CD4-positive, CD25-positive, alpha-beta regulatory T cell (primary cell): ENCODE measurements at places on chromosomes 7 and 10. TPM values are rescaled to one million over a fixed set of nuclear protein-coding genes. Genes with fewer than 3 reads are reported as not detected.

TRPV6 gene
- 0.30 TPM for polyA plus RNA-seq

CFAP70 gene
- not detected for polyA plus RNA-seq

HOXA7 gene
- not detected for polyA plus RNA-seq

CACNB2 gene
- 0.40 TPM for polyA plus RNA-seq

POU6F2 gene
- polyA plus RNA-seq: not detected

DNA sequence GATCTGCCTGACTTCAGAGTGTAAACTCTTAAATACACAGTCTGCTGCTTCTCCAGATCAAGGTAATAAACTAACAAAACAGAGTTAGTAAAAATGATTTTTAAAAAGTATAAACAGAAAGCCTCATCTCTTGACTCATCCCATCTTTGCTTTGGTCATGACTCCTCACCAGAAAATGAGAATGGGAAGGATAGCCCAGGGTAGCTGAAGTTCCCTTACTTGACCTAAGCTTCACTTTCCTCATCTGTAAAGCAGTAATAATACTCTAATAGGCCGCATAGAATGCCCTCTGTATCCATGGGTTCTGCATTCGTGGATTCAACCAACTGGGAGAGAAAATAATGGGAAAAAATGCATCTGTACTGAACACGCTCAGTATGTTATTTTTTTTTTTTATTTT lies 11.3 kb upstream of the SLC25A28 start:
- no peak overlapping the region for H3K27ac ChIP-seq
- DNase-seq: no peak
- H3K36me3 ChIP-seq: no peaks in the 10 kb centered on the region
- H3K4me1 ChIP-seq: no peaks in the 10 kb centered on the region

DNA sequence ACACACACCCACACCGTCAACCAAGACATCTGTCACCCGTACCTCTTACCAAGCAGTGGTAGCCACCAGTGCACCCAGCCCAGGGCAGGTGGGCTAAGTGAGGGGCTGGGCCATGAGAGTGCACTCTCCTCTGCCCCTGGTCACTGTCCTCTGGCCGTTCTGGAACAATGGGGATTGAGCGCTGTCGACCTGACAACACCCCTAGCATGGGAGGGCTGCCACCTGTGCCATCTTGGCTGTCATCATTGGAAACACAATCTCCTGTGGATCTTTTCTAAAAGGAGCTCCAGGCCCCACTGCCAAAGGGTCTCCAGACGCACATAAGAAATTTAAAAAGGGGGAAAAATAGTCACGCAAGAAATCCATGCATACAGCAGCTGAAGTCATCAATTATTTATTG lies 80.1 kb downstream of the CTBP2 start:
- H3K36me3 ChIP-seq: no peaks in the 10 kb centered on the region
- DNase-seq: no peak
- H3K4me1 ChIP-seq: no peaks in the 10 kb centered on the region

DNA sequence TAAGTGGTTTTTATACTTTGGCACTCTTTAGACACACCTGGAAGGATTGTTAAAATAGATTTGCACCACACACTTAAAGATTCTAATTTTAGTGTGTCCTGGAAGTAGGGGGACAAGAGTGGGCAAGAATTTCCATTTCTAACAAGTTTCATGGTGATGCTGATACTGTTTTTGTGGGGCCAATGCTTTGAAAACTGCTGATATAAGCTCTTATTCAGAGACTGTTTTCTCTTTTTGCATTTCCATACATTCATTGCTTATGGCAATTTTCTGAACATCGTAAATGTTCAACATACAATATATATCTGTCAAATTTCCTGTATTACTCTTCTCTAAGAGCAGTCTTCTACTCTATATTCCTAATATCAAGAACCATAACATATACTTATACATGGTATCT lies 79.0 kb downstream of the TFEC start:
- H3K4me3 ChIP-seq: no peak overlapping the region
- H3K27ac ChIP-seq: no peak overlapping the region
- no peaks in the 10 kb centered on the region for H3K27me3 ChIP-seq

DNA sequence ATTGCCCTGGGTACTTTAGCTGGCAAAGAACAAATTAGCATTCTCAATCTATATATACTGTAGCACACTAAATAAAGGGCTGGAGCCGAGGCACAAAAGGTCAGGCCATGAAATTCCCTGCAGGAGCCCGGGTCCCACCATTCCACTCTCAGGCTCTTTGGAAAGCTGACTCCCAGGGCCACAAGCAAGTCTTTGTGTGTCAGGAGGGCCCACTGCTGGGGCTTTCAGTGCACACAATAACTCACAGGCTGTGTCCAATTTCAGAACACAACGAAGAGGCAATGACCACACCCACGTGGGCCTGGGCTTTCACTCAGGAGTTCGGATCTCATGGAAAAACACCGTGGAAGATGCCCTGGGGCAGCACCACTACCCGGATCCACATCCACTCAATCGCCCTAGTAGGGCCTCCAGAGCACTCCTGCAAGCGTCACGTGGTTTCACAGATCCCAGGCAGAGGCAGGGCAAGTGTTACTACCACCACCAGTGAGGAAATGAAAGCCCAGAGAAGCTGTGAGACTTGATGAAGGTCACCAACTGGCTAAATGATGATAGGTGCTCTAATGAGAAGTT lies 60.3 kb downstream of the COBL start:
- H3K27me3 ChIP-seq: no peaks in the 10 kb centered on the region
- H3K27ac ChIP-seq: no peak overlapping the region
- no peaks in the 10 kb centered on the region for H3K36me3 ChIP-seq
- H3K4me1 ChIP-seq: no peaks in the 10 kb centered on the region

GRCh38 chr10:128870830-128871597 lies 596.0 kb upstream of the MGMT start:
- no peaks in the 10 kb centered on the region for H3K4me1 ChIP-seq
- H3K27ac ChIP-seq: no peak overlapping the region
- no peak overlapping the region for H3K4me3 ChIP-seq
- no peak for DNase-seq

DNA sequence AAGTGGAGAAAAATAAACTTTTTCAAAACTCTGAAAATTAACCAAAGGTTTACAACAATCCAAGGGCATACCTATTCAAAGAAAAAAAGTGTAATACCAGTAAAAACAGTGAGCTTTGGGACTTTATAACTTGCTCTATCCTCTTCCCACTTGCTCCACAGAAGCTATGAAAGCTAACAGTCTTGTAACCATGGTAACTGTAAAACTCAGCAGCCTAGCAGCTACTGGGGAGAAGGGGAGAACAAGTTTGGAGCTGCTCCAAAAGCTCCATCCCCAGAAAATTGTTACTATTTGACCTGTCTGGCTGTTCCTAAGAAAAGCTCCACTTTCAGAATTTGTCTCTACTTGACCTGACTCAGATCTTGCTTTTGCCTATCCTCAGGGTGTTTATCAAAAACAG lies 191.5 kb downstream of the OTUD1 start:
- no peak overlapping the region for H3K27ac ChIP-seq
- H3K36me3 ChIP-seq: no peaks in the 10 kb centered on the region
- H3K4me3 ChIP-seq: no peak overlapping the region
- no peaks in the 10 kb centered on the region for H3K27me3 ChIP-seq
- DNase-seq: no peak

DNA sequence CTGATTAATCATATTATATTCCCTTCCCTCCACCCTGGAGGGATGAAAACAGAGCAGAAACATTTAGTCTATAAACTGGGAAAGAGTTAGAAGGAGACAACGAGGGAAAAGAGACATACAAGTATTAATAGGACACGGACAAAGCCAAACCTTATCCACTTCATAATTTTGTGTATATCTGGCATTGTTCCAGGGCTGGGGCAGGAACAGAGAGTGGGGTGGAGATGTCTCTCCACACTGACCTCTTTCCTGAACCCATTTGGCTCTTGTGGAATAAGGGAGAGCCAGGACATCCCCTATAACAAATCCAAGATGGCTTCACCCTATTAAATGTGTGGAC lies 43.7 kb upstream of the TSPAN33 start:
- peaks cover under 1% of the 10 kb centered on the region for H3K4me1 ChIP-seq
- no peaks in the 10 kb centered on the region for H3K36me3 ChIP-seq
- peaks cover 5% of the 10 kb centered on the region for H3K27me3 ChIP-seq
- no peak for DNase-seq
- no peak overlapping the region for H3K27ac ChIP-seq
- H3K4me3 ChIP-seq: no peak overlapping the region

GRCh38 chr7:5203183-5203537 lies 13.1 kb downstream of the WIPI2 start:
- no peak overlapping the region for H3K27ac ChIP-seq
- no peak for DNase-seq
- peaks cover 45% of the 10 kb centered on the region for H3K36me3 ChIP-seq
- H3K4me1 ChIP-seq: no peaks in the 10 kb centered on the region

GRCh38 chr10:69090685-69091084 lies 2.8 kb downstream of the SRGN start:
- peaks cover 47% of the 10 kb centered on the region for H3K4me1 ChIP-seq
- H3K4me3 ChIP-seq: peak overlapping the region; percentile 100
- H3K27me3 ChIP-seq: no peaks in the 10 kb centered on the region
- no peak for DNase-seq
- peak overlapping the region; percentile 99 for H3K27ac ChIP-seq

- no peaks in the 10 kb centered on the region for H3K27me3 ChIP-seq
- no peak for DNase-seq
- no peaks in the 10 kb centered on the region for H3K4me1 ChIP-seq
Observed at GRCh38 chr10:19046679-19047078, 1.9 kb upstream of the MALRD1 start.

DNA sequence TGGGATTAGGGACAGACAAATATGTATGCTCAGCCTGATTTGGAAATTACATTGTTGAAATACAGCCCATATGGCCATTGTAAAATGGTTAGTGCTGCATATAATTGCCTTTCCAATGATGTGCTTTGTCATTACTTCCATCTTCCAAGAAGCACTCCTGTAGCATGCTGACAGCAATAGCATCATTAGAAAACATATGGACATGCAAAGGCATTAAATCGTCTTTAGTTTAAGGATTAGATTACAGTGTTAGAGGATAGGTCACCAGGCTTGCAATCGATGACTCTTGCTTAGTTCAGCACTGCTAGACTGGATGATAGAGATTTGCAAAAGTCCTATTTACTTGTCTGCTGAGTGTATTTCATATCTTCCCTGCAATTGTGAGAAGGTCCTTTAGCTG lies 17.4 kb downstream of the AUTS2 start:
- no peaks in the 10 kb centered on the region for H3K36me3 ChIP-seq
- H3K27me3 ChIP-seq: no peaks in the 10 kb centered on the region

DNA sequence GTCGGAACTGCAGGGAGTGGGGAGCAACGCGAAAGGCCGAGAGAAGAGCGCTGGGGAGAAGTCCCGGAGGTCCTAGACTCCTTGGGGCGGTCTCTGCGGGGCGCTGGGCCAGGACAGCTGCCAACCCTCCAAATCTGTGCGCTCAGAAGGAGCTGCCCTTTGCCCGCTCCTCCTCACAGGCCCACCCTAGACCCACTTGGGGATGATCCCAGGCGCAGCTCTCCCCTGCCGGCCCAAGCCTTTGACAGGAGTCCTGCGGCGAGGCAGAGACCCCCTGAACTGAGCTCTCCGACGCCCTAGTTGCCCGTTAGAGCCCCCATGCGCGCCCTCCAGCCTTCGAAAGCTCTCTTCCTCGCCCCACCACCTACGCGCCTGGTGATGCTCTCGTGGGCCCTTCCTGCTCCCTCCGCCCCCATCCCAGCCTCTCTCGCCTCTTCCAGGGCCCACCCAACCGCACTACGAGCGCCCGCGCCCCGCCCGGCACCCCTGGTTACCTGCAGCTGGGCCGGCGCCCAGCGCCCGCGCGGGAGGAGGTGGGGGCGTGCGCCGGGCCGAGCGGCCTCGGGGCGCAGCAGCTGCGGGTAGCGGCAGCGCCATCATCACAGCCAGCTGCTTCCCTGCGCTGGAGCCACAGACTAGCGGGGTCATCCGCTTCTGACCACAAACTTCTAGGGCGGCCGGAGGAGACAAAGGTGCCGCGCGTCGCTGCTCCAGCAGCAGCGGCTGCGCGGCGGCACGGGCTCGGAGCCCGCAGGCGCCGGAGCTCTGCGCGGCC lies 353.4 kb downstream of the DNAJB6 start:
- no peak overlapping the region for H3K4me3 ChIP-seq
- no peak for DNase-seq
- H3K27ac ChIP-seq: no peak overlapping the region
- peaks cover 34% of the 10 kb centered on the region for H3K4me1 ChIP-seq
- no peaks in the 10 kb centered on the region for H3K36me3 ChIP-seq

GRCh38 chr10:52316001-52316400 lies 1.9 kb downstream of the DKK1 start:
- H3K27me3 ChIP-seq: peaks cover 6% of the 10 kb centered on the region
- no peak for DNase-seq
- H3K27ac ChIP-seq: no peak overlapping the region
- H3K36me3 ChIP-seq: no peaks in the 10 kb centered on the region
- no peaks in the 10 kb centered on the region for H3K4me1 ChIP-seq

- H3K27me3 ChIP-seq: peaks cover 2% of the 10 kb centered on the region
- H3K27ac ChIP-seq: no peak overlapping the region
- H3K36me3 ChIP-seq: no peaks in the 10 kb centered on the region
- no peak for DNase-seq
- H3K4me3 ChIP-seq: no peak overlapping the region
- no peaks in the 10 kb centered on the region for H3K4me1 ChIP-seq
Observed at GRCh38 chr10:51656503-51656902, 42.9 kb downstream of the CSTF2T start.
